ENCODE measurements at places on chromosomes 12 and 14. TPM values are rescaled to one million over a fixed set of nuclear protein-coding genes. Genes with fewer than 3 reads are reported as not detected.

The ABCD2 gene
- 0.04 TPM for total RNA-seq

DNA sequence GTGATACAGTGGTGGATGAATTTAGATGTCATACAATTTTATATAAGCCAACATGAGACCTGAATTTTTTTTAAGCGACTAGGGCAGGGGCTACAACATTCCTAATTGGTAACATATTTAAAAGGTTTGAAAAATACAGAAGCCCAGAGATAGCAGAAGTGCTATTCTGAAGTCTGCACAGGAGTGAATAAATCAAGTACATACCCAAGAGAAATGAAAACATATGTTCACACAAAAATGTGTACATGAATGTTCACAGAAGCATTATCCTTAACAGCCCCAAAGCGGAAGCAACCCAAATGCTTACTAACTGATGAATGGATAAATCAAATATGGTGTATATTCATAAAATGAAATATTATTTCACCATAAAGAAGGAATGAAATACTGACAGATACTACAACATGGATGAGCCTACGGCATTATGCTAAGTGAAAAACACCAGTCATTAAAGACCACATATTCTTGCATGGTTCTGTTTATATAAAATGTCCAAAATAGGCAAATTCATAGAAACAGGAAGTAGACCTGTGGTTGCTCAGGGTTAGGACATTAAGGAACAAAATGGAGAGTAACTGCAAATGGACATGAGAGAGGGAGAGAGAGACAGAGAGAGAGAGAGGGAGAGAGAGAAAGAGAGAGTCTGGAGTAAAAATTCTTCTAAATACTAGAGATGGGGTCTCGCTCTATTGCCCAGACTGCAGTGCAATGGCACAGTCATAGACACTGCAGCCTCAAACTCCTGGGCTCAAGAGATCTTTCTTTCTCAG lies 28.0 kb upstream of the GXYLT1 start:
- no peaks in the 10 kb centered on the region for H3K36me3 ChIP-seq
- no peaks in the 10 kb centered on the region for H3K4me1 ChIP-seq

The CYP27B1 gene
- total RNA-seq = 0.99 TPM

DNA sequence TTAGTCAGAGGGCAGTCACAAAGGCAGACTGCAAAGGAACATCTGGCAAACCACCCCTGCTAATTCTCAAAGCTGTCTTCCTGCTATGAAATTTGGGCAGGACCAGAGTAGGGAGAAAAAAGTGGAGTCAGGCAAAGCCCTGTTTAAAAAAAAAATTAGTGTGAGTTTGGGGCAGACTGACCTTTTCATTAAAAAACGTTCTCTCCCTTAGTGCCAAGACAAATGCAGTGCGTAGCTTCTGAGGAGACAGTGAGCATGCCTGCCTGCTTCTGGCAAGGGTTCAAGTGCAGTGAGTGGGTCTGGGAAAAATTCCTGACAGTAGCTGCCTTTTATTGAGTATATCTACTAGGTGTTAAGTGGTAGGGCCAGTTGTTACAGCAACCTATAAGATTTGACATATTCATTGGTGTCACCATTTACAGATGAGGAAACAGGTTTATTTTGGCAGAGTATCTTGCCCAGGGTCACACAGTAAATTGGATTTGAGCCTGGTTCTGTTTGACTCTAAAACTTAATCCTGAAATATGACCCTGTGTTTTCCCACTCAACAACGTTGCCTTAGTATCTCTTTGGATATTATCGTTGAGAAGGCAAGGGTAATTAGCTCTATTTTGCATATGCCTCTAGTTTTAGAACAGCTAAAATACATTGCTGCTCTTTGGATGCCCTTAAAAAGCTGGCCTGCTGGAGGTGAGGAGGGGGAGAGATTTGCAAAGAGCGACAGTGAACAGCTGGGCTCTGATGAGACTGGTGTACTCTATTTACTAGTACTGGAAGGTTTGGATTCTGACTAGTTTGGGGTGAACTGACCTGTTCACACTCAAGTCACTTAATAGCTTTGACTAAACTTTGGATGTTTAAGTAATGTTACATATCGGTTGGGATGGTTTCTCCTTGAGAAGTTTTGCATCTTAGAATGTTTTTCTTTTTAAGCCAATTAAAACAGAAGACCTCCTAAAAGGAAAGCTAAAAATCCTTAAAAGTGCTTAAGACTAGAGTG lies 72.8 kb downstream of the PAPOLA start:
- no peaks in the 10 kb centered on the region for H3K36me3 ChIP-seq
- no peak for DNase-seq
- no peak overlapping the region for H3K27ac ChIP-seq
- no peaks in the 10 kb centered on the region for H3K27me3 ChIP-seq
- peaks cover 22% of the 10 kb centered on the region for H3K4me1 ChIP-seq

The TMEM132D gene
- total RNA-seq = 1.0 TPM

The WDR20 gene
- total RNA-seq = 22.4 TPM

DNA sequence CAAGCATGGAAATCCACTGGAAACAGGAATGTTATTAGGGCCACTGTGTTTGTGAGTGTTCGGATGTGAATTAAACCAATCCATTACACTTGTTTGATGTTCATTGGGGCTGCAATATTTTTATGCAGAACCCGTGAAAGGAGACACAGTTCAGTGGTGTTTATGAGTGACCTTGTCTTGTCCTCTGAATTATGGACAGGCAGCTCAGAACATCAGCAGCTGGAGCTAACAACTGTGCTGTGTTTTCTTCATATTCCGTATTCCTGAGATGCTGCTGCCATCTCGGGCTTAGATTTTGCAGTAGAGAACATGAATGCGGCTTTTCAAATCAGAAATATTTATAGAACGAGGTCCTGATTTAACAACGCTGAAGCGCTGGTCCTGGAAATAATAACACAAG lies 20.3 kb upstream of the CACNA1C start:
- no peaks in the 10 kb centered on the region for H3K36me3 ChIP-seq
- no peak overlapping the region for H3K27ac ChIP-seq
- no peak overlapping the region for H3K4me3 ChIP-seq
- DNase-seq = no peak
- peaks cover 9% of the 10 kb centered on the region for H3K4me1 ChIP-seq

The CLEC4C gene
- not detected for total RNA-seq

The LRP1-AS gene
- not detected for total RNA-seq

- no peaks in the 10 kb centered on the region for H3K36me3 ChIP-seq
- no peaks in the 10 kb centered on the region for H3K27me3 ChIP-seq
- H3K4me1 ChIP-seq = no peaks in the 10 kb centered on the region
- H3K27ac ChIP-seq = no peak overlapping the region
These were observed 10.6 kb downstream of the TMED10 start for GRCh38 chr14:75165586-75166391.

DNA sequence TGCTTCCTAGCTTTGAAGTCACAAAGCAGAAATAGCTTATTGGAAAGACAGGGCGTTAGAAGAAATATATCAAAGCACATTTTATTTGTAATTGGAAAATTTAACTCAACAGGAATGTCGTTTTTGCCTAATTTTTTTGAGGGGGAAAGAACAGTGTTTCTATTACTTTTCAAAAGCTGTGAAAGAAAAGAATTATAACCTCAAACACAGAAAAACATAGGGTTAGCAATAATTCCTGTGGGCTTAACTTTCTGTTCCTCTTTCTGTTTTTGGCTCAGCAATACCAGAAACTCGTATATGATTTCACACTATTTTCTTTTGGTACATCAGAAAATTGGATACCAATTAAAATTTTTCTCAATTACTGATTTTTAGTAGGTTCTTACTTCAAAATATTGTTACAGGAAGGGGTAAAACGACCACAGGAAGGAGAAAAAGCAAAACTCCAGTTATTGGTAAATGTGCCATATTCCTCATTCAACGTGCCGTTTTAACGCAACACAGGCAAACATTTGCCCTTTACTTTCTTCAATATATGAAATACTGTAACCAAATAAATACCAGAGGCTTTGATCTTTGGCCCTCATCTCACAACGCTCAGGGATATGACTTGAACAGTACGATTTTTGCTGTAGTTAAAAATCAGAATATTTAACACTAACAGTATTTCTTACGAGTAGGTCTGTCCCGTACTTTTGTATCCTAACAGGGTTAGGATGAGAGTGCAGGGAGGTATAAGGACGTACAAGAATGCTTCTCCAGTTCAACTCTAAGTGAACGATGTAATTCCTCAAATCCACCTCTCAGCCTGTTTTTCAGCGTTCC lies 1.3 kb upstream of the RNU6-7 start:
- H3K27me3 ChIP-seq = peaks cover 18% of the 10 kb centered on the region
- H3K27ac ChIP-seq = no peak overlapping the region
- no peaks in the 10 kb centered on the region for H3K36me3 ChIP-seq

The FAM181A gene
- total RNA-seq = not detected

DNA sequence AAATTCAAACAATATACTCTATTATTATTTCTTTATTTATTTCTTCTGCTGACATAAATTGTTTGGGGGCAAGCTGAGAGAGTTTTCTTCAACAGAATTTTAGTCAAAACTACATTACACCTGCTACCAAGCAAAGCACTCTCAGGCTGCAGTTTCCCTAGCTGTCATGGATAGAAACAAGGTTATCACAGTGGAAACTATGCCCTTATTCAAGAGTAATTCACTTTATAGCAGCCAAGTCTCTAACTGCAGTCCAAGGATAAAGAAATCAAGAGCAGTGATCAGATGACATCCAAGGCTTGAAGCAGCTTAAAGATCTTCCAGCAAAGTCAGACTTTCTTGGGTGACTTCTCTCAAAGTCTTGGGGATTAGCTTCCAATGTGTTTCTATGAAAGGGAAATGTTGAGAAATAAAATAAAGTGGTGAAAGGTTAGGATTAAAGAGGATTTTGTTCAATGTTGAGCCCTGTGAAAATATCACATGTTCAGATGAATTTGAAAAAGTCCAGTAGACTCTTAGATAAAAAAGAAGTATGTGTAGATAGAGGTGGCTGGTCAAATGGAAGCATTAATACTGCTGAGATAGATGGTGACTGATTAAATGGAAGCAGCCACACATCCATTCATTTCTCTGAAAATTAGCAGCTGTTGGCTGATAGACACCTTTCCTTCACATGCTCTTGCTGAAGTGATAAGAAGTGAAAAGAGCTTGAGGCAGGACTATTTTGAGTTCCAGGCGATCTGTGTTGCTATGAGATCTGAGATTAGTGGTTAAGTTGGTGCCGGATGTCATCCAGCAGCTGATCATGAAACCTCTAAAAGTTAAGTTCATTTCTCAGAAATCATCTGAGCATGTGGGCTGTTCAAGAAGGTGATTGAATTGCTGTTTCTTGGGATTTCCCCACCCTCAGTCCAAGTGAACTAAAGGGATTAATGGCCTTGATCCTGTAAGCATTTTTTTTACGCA lies 257.8 kb upstream of the BTG1 start:
- H3K27ac ChIP-seq = no peak overlapping the region
- H3K27me3 ChIP-seq = no peaks in the 10 kb centered on the region
- no peak overlapping the region for H3K4me3 ChIP-seq

- H3K4me1 ChIP-seq = peaks cover 3% of the 10 kb centered on the region
- no peaks in the 10 kb centered on the region for H3K36me3 ChIP-seq
- H3K27ac ChIP-seq = no peak overlapping the region
- H3K4me3 ChIP-seq = no peak overlapping the region
- no peaks in the 10 kb centered on the region for H3K27me3 ChIP-seq
These were observed 204.8 kb upstream of the GARIN6 start for GRCh38 chr12:99442758-99443157.

The KLRC1 gene
- not detected for total RNA-seq

GRCh38 chr12:31362115-31362758 lies 36.3 kb upstream of the SINHCAF start:
- H3K4me3 ChIP-seq = peak overlapping the region; percentile 22
- DNase-seq = peak; percentile 72
- H3K36me3 ChIP-seq = no peaks in the 10 kb centered on the region
- H3K4me1 ChIP-seq = peaks cover 36% of the 10 kb centered on the region
- H3K27me3 ChIP-seq = no peaks in the 10 kb centered on the region

DNA sequence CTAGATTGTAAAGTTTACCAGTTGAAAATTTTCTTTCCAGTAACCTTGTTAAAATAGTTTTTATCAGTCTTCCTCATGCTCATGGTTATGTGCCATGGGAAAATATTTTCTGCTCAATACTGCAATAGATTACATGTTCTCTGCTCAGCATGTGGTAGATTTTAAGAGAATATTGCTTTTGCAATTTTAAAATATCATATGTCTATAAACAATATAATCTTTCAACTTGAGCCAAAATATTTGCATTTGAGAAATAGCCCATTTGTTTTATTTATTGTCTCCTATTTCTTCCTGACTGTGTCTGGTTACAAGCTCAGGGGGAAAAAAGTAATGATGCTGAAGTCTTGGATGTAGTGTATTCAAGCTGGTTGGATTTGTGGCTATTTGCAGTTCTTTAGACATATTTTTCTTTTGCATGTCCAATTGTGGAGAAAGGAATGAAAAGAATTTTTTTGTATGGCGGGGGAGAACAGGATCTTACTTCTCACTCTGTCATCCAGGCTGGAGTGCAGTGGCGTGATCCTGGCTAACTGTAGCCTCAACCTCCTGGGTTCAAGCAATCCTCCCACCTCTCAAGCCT lies 342.6 kb upstream of the NAV3 start:
- no peaks in the 10 kb centered on the region for H3K27me3 ChIP-seq
- peaks cover 16% of the 10 kb centered on the region for H3K4me1 ChIP-seq
- no peak for DNase-seq
- H3K27ac ChIP-seq = no peak overlapping the region

All from neural progenitor cell (in vitro differentiated cells).